ENCODE measurements at places on chromosomes 13 and 19.

DNA sequence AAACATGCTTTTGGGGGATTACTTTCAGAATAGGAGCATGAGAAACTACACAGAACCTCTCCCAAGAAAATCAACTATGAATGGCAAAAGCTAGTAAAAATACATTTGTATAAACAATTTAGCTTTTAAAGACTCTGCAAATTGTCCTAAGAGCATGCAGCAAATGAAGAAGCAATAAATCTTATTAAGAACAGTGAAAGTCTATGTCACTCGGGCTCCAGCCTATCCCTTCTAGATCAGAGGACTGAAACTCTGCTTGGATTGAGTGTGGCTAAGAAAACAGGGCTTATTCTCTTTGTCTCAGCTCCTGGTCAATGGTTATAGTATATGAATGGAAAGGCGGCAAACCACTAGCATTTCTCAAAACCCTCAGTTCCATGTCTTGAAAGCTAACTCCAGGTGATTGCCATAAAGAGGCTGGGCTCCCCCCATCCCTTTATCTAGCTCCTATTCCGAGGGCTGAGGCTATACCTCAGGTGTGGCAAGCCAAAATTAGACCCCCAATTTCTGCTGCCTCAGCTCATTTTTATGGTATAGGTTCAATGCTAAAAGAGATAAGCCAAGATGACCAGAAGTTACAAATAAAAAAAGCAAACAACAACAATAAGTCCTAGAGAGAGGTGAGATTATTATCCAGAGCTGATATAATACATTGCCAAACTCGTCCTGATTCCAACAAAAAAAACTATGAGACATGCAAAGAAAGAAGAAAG, 953.2 kb downstream of the SLITRK6 start:
- no peak for DNase-seq

GRCh38 chr19:38617764-38618589, at the start of gene MAP4K1:
MAP4K1 (minus strand) TSS chr19:38617953; CDS start chr19:38617895, 58 bp downstream.
- DNase-seq, result no peak

DNA sequence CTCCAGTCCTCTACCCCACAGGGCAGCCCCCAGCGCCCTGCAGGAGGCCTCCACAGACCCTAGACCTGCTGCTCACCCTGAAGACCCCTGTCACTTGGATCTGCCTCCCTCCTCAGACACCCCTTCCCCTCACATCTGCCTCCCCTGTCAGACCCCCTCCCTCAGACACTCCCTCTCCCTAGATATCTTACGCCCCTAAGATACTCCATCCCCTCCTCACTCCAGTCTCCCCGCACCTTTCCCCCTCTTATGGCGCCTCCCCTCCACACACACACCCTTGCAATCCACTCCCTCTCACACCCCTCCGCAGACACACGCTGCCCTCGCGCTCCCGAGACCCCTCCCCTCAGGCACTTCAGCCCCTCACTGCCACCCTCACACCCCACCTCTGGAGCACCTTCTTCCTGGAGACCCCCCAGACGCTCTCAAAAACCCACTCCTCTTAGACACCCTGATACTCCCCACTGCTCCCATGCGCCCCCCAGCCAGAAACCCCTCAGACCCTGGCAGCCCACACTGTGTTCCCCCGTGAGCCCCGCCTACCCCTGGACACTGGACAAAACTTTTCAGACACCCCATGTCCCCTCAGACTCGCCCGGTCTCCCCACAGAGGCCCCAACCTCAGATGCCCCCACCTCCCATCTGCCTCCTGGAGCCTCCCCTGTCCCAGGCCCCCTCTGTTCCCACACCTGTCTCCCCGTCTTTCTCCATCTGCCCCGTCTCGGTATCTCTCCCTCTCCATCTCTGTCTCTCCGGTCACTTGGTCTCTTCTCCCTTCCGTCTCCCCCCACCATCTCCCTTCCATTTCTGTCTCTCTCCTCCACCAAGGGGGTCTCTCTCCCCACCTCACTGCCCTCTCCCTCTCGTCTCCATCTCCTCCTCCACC, 14.5 kb downstream of the ERFL start:
- DNase-seq, result no peak

GRCh38 chr19:10505583-10506229, 2.5 kb upstream of the KEAP1 start:
- DNase-seq, result peak; percentile 78

Data from AG08396 (cell line).